HT-29 (cell line): ENCODE measurements at places on chromosomes 1 and 21. TPM values are rescaled to one million over a fixed set of nuclear protein-coding genes. Genes with fewer than 3 reads are reported as not detected.

Gene TEKT2
- not detected in 2 replicates for total RNA-seq

- no peak for DNase-seq
Observed at GRCh38 chr1:31761883-31762282, 2.3 kb downstream of the ADGRB2 start.

GRCh38 chr1:62209931-62210595 is 15.4 kb downstream of the L1TD1 start:
- no peak for DNase-seq

- no peak for DNase-seq
Observed at GRCh38 chr1:3630914-3631313, 6.1 kb downstream of the TPRG1L start.

DNA sequence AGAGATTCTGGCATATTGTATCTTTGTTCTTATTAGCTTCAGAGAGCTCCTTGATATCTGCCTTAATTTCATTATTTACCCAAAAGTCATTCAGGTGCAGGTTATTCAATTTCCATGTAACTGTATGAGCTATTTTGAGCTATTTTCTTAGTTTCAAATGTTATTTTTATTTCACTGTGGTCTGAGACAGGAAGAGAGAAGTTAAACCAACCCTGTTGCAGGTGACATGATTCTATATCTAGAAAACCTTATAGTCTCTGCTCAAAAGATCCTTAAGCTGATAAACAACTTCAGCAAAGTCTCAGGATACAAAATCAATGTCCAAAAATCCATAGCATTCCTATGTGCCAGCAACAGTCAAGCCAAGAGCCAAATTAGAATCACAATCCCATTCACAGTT is 1644.0 kb upstream of the B3GALT2 start:
- DNase-seq, result no peak

GRCh38 chr1:22930240-22930912 is 42.3 kb downstream of the LACTBL1 start:
- peak; percentile 62 for DNase-seq
